ENCODE measurements at places on chromosomes 4 and X.

GRCh38 chr4:1986578-1987210 lies 22.1 kb downstream of the NELFA start:
- DNase-seq = no peak

GRCh38 chr4:113674733-113675132 lies 86.8 kb downstream of the CAMK2D start:
- no peak for DNase-seq

- no peak for DNase-seq
Measured at GRCh38 chr4:125389713-125390112, 75.0 kb downstream of the FAT4 start.

DNA sequence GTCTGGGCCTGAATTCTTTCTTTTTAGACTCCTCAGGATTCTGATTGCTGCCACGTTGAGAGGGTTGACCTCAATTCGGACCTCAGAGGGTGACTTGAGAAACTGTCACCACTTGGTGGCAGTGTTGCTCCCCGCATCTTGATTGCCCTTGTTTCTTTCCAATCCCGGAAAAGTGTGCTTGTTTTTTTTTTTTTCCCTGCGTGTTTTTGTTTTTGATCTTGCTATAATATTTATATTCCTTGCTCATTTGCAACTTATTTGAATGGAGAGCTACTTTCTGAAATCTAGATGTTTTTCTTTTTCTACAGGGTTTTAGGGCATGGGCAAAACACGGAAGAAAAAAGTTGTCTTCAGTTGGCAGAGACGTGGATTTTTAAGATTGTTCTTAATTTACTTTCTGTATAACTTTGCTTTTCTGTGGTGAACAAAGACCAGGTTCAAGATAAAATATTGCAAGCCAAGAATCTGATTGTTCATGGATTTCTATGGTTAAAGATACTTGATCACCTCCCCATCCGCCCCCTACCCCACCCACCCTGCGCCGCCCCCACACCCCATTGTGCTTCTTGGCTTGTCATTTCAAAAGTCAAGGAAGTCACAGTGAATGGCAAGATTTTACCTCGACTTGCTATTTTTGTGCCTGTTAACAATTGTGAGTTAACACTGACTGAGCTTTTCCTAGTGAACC lies 102.0 kb downstream of the PTTG2 start:
- DNase-seq = no peak

GRCh38 chrX:57586360-57586759 lies 5.5 kb upstream of the ZXDB start:
- no peak for DNase-seq

- peak; percentile 32 for DNase-seq
Measured at GRCh38 chr4:16227462-16227868, 1.2 kb upstream of the TAPT1 start.

DNA sequence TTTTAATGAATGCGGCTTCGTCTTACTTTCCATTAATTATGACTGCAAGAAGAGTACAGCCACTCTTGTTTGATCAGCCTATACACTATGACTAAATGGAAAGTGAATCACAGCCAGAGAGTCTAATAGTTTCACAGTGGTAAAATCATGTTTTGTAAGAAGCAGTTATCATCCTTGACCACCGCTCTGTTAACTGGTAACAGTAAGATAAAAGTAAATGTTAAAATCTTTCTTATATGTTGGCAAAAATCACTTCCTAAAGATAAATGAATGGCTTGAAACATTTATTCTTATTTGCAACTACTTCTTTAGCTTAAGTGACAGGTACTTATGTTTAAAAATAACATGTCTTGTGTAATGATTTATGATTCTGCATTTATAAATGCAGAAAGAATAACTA lies 13.2 kb downstream of the GALNT7 start:
- no peak for DNase-seq

- no peak for DNase-seq
Measured at GRCh38 chr4:141971869-141972268, 335.5 kb downstream of the IL15 start.

- DNase-seq = no peak
Measured at GRCh38 chr4:174216799-174217272, 66.6 kb downstream of the FBXO8 start.

GRCh38 chr4:57131849-57132742 lies 21.9 kb upstream of the IGFBP7 start:
- no peak for DNase-seq

DNA sequence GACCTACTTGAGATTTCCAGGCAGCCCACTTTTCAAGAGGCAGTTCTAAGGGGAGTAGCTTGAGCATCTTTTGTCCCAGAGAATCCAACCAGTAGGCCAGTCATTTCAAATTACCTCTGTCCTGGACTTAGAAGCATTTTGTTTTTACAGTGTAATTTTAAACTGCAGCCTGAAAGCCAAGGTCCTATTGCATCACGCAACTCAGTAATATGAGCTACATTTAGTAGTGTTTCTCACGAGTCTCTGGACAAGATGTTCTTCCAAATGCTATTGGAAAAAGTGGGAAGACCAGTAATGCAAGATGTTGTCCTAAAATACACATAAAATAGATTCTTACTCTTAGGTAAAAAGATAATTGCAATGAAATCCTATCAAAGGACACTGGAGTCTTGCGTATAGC lies 182.5 kb upstream of the ARX start:
- no peak for DNase-seq

DNA sequence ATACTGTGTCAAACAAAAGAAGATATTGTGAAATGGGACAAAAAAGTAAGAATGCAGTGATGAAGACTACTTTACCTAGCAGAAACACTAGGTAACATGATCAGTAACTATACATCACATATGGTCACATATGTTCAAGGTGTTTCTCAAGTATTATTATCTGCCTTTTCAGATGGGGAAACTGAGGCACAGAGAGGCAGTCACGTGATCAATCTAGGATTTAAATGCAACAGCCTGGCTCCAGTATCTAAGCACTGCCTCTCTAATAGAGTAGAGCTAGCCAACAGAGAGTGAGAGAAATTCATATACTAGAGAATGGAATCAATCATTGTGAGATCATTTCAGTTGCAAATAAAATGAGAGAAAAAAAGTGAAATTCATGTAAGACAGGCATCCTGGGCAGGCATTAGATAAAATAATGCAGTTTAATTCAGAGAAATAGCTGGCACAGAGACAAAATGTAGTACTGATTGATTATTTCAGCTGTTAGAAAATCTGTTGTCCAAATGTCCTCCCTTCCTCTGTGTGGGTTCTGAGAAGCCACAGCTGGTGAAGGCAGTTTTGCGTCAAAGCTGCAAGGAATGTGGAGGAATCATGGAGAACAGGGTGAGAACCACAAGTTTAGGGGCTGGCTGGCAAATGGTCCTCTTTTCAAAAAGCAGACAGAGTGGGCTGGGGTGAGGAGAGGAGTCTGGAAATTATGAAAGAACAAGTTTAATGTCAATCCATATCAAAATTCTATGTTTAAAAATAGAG lies 26.0 kb downstream of the SMIM43 start:
- no peak for DNase-seq

DNA sequence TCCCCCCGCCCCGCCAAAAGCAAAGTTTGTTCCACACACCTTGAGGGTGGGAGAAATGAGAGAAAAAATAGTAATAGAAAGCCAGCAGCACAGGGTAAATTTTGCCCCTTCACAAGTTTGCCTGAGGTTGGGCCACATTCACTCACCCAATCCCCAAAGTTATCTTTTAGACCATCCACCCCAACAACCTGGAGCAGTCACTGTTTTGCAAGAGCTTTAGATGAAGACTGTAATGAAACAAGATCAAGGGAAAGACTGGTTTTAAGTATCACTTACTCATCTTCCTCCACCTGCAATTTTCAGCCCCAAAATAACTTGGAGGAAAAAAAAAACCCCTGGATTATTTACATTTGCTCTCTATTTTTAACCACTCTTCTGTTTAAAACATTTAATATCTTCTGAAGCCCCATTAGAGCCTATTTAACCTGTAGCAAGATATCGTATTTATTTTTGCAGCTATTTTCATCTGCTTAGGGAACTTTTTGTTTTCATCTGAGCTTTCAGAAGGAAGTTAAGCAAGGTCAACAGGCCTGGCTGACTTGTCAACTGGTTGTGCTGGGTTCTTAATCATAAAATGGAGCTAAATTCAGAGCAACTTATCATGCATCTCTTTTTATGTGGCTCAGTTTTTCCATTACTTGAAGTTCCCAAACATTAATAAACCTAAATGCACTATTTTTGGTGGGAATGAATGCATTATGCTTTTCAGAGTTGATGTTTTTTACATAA lies 24.6 kb upstream of the TBL1X start:
- no peak for DNase-seq

DNA sequence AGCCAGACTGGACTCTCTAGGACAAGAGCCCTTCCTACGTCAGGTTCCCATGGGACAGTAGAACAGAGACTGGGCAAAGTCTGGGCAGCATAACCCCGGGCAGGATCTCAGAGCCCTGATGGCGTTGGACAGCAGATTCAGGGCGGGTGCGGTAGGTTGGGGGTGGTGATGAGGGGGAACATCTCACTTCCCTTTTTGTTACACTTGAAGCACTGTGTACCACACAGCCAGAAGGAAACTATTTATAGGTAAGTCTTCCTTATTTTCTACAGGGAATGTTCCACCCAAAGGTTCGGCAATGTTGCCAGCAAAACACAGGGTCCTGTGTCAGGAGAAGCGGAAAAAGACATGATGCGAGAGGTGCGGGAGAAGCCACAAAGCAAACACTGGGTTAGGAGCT lies 54.3 kb downstream of the TSC22D3 start:
- DNase-seq = no peak

GRCh38 chrX:29067351-29067750 lies 480.1 kb downstream of the IL1RAPL1 start:
- DNase-seq = no peak

DNA sequence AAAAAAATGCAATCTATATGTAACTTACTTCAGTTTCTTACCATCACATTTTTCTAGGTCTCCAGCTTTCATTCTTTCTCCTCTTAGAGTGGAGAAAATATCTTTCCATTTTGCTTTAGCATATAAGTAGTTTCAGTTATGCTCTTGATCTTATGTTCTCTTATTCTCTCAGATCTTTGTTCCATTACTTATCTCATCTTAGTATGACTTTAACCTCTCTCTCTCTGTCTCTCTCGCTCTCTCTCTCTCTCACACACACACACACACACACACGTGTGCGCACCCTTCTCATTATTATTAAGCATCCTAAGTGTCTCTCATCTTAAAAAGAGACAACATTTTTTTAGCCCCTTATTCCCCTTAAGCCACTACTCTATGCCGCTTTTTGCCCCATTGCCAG lies 92.8 kb downstream of the FAAH2 start:
- no peak for DNase-seq

DNA sequence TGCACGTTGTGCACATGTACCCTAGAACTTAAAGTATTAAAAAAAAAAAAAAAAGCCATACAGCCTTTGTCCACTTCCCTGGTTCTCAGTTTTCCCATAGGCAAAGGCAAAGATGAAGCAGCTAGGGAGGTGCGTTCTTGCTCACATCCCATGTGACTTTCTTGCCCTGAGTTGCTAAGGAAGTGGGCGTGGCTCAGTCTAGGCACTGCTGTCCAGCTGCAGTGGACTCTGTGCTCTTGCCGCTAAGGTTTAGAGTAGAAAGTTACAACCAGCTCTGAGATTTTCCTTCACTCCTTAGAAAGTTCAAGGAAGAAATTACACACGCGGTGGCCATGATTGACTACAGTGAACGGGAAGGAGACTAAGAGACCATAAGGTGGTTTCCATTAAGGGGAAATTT lies 144.7 kb downstream of the NAA11 start:
- DNase-seq = no peak

DNA sequence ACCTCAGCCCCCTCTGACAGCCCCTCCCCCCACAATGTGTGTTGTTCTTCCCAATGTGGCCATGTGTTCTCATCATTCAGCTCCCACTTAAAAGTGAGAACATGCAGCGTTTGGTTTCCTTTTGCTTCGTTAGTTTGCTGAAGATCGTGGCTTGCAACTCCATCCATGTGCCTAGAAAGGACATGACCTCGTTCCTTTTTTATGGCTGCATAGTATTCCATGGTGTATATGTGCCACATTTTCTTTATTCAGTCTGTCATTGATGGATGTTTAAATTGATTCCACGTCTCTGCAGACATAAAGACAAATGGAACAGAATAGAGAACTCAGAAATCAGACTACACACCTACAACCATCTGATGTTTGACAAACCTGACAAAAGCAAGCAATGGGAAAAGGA lies 46.0 kb downstream of the ARX start:
- DNase-seq = no peak

DNA sequence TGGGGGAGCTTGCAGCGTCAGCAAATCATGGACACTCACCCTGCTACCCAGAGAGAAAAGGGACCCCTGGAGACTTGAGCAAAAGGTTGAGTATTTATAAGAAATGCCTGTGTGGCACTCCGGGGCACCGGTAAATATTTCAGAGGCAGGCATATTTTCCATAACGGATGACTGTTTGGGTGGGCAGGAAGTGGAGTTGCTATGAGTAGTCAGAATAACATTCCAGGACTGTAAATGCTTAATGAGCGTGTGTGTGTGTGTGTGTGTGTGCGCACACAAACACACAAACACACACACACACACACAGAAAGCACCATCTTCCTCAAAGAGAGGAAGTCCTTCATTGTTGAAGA lies 74.6 kb downstream of the MXRA5 start:
- DNase-seq = no peak

All from hypothalamus (tissue), 51 donors.